NCI-H1105 treated with DMSO at 0.1 percent for 48 hours (cell line): ENCODE measurements at places on chromosomes 1 and 21.

GRCh38 chr1:14800500-14801076 is 202.1 kb downstream of the KAZN start:
- no peak for DNase-seq

- DNase-seq, result no peak
These were observed 16.4 kb upstream of the NFASC start for GRCh38 chr1:204854286-204854685.

DNA sequence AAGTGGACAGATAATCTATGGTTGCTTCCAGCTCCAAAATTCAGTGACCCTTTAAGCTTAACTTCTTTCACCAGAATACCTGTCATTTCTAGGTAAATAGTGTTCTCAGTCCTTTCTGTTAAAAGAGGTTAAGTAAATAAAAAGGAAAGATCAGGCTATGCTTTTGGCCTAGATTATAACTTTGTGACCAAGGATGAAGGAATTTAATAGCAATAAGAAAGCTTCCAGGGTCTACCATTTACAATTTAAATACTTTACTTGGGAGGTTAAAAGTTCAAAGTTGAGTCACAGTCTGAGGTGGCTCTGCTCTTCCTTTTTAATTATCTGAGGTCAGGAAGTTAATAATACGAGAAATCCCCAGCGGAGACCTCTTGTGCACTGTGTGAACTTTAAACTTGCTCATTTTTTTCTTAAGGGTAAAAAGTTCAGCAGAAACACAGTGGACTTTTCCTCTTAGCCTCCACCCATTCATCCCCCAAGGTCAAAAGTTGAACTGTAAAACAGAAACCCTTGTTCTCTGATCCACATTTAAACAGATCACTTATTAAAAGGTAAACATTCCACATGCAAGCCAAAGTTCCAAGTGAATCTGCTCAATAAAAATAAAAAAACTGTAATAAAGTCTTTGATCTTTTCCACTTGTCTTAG is 187.1 kb downstream of the NRIP1 start:
- no peak for DNase-seq

- DNase-seq, result no peak
These were observed 1.3 kb downstream of the ARL8A start for GRCh38 chr1:202143011-202143767.

DNA sequence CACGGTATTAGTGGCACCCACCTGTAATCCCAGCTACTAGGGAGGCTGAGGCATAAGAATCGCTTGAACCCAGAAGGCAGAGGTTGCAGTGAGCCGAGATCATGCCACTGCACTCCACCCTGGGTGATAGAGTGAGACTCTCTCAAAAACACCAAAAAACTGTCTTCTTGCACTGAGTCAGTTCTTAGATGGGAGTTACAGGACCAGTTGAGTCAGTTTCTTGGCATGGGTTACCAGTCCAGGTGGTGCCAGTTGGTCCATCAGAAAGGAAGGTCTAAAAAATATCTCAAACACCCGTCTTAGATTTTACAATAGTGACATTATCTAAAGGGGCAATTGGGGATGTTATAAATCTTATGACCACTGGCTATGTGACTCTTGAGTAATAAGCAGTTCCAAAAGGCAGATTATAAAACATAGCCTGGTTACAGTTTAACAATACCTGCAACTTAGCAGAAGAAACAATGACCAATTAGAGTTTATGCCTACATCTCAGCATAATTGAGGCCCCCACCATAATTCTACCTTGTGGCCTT is 206.9 kb upstream of the FGGY start:
- no peak for DNase-seq

DNA sequence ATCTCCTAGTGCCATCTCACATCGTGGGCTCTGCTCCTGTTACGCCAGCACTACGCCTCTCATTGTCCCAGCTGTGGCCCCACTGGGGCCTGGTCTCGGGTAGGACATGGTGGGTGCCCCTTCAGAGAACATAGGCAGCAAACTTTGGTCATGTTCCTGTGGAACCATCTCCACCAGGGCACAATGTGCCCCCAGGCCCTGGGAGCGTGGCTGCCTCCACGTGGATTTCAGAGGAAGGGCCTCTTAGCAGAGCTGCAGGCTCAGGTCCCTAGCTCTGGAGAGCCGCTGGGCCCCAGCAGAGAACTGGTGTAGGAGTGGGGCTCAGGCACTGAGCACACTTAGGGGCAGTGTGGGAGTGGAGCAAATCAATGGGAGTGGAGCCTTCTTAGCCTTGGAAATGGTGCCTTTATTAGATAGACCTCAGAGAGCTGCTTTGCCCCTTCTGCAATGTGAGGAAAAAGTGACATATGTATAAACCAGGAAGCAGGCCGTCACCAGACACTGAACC is 460.0 kb downstream of the NCAM2 start:
- DNase-seq, result no peak

GRCh38 chr1:115233598-115233997 is 104.5 kb downstream of the NGF start:
- DNase-seq, result peak; percentile 28

GRCh38 chr1:2834741-2835564 is 33.5 kb upstream of the TTC34 start:
- no peak for DNase-seq

DNA sequence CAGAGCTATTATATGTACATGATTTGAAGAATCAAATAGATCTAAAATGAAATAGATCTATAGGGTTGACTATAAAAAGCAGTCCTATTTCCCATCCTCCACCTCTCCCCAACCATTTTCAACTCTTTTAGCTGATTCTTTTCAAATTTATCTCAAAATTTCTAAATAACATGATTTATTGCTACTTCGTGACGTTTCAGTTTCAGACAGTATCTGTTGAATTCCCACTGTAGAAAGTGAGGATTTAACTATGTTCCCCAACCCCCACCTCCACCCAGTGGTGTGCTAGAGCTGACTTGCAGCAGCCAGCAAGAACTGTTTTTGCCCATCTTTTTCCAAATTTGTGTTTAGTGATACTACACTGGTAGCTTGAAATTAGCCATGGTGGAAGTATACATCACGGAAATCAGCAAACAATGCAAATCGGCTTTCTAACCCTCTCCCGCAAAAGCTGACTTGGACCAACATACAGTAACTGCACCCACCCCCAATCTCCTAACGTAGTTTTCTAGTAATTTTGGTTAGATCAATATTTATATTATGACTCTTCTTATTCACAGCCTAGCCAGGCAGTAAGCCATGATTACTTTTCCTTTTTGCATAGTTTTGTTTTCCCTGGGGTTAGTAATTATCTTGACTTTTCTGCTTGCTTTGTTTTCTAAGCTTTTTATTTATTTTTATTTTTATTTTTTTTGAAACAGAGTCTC is 10.9 kb downstream of the SEMA4A start:
- no peak for DNase-seq

- DNase-seq, result no peak
These were observed 34.9 kb upstream of the IVNS1ABP start for GRCh38 chr1:185351734-185352466.
